ENCODE measurements at places on chromosomes 1 and 21. TPM values are rescaled to one million over a fixed set of nuclear protein-coding genes. Genes with fewer than 3 reads are reported as not detected.

The FAM20B gene
- 17.0 TPM for polyA plus RNA-seq

The PRKAA2 gene
- polyA plus RNA-seq, result 7.0 TPM

- no peak for DNase-seq
Measured at GRCh38 chr1:100077531-100077930, 55.2 kb downstream of the SASS6 start.

DNA sequence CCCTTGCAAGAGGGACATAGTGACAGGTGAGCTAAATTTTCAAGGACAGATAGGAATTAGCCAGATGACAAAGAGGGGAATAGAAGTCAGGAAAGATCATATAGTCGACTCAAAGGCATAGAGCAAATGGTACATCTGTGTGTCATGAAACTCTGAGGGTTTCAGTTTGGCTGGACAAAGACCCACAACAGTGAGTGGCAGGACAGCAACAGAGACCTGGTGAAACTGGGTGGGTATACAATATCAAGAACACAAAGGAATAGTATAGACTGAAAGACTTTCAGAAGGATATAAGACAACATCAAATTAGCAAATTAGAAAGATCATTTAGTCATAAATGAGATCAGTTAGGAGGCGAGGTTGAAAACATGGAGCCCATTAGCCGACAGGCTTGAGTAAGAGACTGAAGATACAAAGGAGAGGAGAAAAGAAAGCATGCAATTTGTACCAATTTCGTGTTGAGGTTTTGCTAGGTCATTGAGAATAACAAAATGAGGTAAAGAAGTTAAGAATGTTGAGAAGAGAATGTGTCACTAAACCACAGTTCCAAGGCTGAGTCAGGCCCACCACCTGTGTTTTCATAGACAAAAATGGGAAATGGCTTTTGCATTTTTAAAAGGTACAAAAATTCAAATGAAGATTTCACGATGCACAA lies 213.8 kb downstream of the HHIPL2 start:
- no peak for DNase-seq

- DNase-seq, result no peak
Measured at GRCh38 chr1:43309405-43310025, 8.7 kb downstream of the TIE1 start.

- DNase-seq, result no peak
Measured at GRCh38 chr1:193433599-193433998, 247.2 kb upstream of the B3GALT2 start.

DNA sequence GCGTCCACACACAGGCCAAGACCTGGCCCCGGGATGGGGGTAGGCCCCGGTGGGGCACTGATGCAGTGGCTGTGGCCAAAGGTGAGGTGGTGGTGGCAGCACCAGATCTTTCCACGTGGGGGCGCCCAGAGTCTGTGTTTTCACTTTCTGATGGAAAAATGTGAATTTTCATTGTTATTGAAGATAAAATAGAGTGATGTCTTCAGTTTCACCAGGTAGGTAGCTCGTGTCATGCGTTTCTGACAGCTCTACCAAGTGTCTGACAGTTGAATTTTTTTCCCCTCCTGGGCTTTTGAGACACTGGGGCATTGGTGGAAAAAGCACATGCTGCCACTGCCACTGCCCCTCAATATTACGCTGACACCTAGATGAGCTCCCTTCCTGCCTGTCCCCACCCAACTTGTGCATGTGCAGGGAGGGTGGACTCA lies 40.0 kb upstream of the MAGOH start:
- peak; percentile 77 for DNase-seq

All from kidney (tissue), 22 donors.